ENCODE measurements at places on chromosomes 6 and 20. TPM values are rescaled to one million over a fixed set of nuclear protein-coding genes. Genes with fewer than 3 reads are reported as not detected.

The GPR63 gene
- total RNA-seq = 0.32 TPM

The RIPPLY2 gene
- total RNA-seq = not detected

The SLC4A11 gene
- total RNA-seq = 20.0 TPM

The FAM83B gene
- 71.8 TPM for total RNA-seq

The PBOV1 gene
- total RNA-seq = not detected

The ISM1 gene
- 1.7 TPM for total RNA-seq

The FARS2 gene
- 15.4 TPM for total RNA-seq

The PGC gene
- total RNA-seq = not detected

The FAM184A gene
- 0.76 TPM for total RNA-seq

The CAP2 gene
- 3.0 TPM for total RNA-seq

The PEX7 gene
- total RNA-seq = 5.7 TPM
